ENCODE measurements at places on chromosomes 2 and 18. TPM values are rescaled to one million over a fixed set of nuclear protein-coding genes. Genes with fewer than 3 reads are reported as not detected.

- DNase-seq: no peak
Observed at GRCh38 chr2:80546766-80547165, 242.2 kb upstream of the LRRTM1 start.

ATP8B1 gene
- total RNA-seq: 14.4 TPM

OSR1 gene
- total RNA-seq: not detected

DNA sequence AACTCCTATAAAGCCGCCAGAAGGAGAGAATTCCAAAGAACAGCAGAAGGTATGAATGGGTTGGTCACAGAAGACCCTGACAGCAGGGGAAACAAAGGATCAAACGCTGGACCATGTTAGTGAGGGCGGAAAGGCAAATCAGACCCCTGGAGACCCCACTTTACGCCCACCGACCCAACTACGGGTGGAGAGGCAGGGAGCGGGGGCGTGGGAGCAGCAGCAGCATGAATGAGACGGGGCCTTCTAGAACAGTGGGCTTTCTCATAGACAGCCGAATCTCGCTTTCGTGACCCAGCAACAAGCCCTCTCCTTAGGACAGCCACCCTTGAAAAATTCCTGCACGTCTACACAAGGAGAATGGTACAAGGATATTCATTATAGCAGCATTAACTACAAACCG is 191.0 kb downstream of the HDAC4 start:
- DNase-seq: no peak

CRYGA gene
- not detected for total RNA-seq

- no peak for DNase-seq
Observed at GRCh38 chr2:98578231-98578630, 30.1 kb downstream of the COA5 start.

DNA sequence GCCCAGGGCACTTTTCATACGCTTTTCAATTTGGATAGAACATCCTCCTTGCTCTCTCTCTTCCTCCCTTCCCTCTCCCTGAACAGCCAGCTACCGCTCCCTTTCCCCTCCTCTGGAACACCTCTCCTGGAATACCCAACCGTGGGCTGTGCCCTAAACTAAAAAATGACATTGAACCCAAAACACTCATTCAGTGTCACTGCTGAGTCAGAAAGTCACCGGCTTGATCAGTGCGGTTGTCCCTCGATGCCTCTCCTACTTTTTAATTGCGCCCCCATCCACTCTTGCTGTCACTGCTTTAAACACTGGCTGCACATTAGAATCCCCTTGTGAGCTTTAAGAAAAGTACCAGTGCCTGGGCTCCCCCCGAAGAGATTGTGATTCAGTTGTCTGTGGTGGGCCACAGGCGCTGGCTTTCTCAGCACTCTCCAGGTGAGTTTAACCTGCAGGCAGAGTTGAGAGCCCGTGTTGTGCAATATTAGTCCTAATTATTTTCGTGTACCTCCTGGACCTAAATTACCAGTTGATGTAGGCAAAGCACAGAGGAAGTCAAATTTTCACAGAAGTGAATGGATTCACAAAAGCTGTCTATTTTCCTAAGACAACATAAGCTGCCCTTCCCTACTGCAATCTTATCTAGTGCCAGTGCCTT is 302.0 kb downstream of the PRKCE start:
- no peak for DNase-seq

DNA sequence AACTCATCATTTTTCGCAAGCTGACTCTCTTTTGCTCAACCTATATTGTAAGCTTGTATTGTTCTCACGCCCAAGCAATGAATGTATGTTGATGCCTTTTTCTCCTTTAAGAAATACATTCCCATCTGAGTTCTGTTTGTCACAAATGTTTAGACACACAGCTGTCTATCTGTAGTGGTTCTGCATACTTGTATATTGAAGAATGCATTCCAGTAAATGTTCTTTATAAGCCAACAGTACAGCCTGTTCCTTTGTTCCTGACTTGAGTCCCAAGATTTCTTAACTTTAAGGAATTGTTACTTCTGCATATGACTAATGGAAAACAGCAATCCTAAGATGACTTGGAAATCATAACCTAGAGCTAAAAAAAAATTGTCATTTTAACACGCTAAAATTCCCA is 849.1 kb upstream of the POU3F3 start:
- no peak for DNase-seq

Data from epithelial cell of proximal tubule (primary cell).